ENCODE measurements at places on chromosomes 16 and 17.
A peak's percentile ranks its signal among the peaks of the same experiment; 100 is the strongest.

GRCh38 chr16:56916571-56917403 is 15.2 kb upstream of the HERPUD1 start:
- no peak for DNase-seq

- no peak for DNase-seq
Measured at GRCh38 chr16:19833581-19833980, 51.1 kb downstream of the GPRC5B start.

GRCh38 chr17:19317359-19318095 is 45.0 kb downstream of the B9D1 start:
- DNase-seq, result peak; percentile 99

- DNase-seq, result no peak
Measured at GRCh38 chr17:73984941-73985340, 218.5 kb upstream of the RPL38 start.

DNA sequence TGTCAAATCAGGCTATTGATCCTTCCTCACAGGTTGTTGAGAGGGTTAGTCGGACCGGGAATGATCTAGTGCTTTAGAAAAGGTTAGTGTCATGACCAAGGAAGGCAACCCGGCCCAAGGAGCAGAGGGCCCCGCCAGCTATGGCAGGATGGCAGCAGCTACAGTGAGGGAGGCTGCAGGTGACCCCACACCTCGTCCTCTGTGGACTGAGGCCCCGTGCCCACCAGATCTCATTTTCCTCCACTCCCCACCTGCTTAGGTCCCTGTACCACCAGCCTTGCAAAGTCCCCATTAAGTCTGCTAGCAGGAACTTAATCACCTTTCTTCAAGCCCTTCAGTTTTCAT is 107.5 kb downstream of the CCDC182 start:
- no peak for DNase-seq

- DNase-seq, result no peak
Measured at GRCh38 chr17:41278176-41278955, 2.9 kb downstream of the KRTAP9-7 start.

GRCh38 chr17:82060001-82060380 is 5.6 kb downstream of the DUS1L start:
- no peak for DNase-seq

- no peak for DNase-seq
Measured at GRCh38 chr16:48946686-48947370, 334.8 kb downstream of the CBLN1 start.

- DNase-seq, result no peak
Measured at GRCh38 chr16:23516366-23517137, 6.3 kb upstream of the GGA2 start.

GRCh38 chr17:72079700-72080099 is 41.1 kb upstream of the SOX9 start:
- no peak for DNase-seq

DNA sequence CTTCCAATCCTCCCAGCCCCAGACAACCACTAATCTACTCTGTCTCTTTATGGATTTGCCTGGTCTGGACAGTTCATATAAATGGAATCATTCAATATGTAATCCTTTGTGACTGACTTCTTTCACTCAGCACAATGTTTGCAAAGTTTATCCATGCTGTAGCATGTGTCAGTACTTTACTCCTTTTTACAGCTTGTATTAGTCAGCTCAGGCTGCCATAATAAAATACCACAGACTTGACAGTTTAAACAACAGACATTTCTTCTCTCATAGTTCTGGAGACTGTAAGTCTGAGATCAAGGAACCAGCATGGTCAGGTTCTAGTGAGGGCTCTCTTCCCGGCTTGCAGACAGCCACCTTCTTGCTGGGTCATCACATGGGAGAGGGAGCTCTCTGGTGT is 41.3 kb downstream of the GPRC5B start:
- DNase-seq, result no peak

DNA sequence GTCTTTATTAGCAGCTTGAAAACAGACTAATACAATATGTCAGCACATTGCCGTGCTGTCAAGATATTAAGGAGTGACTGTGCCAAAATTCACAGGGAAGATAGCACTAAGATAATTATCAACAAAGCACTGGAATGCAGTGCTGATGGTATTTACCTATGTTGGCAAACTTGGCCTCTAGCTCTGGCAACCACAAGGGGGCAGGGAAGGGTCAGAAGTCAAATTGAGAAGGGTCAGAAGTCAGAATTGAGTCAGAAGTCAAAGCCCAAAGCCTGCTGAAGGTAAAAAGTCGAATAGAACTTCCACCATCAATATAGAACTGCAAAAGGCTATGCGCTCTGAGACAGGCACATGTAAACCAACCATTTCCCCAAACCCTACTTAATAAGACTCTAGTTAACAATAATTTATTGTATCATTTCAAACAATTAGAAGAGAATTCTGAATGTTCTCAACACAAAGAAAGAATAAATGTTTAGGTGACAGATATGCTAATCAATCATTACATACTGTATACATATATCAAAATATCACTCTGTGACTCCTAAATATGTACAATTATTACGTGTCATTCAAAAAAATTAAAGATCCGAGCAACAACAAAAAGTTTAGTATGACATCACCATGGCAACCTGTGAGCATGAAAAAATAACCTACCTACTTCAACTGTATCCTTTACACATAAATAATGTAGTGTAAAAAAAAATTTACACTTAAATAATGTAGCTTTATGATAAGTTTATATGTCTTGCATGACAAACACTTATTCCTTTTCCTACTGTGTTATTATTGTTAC is 916.1 kb downstream of the KCNJ2 start:
- DNase-seq, result peak; percentile 79

GRCh38 chr17:36197387-36197703 is 787 bp upstream of the CCL3L1 start:
- DNase-seq, result no peak

DNA sequence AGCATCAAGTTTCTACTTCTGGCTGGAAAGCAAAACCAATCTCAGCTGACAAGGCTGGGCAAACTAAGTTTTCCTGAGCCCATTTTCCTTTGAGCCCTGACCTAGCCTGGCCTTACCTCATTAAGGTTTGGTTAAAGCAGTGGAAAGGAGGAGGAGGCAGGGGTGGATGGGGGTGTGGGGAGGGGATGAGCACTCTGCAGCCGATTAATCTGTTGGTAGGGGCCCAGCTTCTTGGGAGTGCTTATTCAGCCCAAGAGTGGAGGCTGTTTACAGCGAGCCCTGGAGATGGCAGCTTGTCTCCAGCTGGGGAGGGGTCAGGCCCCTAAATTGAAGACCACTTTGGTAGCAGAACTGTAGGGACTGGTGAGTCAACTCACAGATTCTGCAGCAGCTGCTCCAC is 12.0 kb downstream of the SMCR8 start:
- DNase-seq, result no peak

- no peak for DNase-seq
Measured at GRCh38 chr17:7478276-7479212, 887 bp downstream of the ZBTB4 start.

DNA sequence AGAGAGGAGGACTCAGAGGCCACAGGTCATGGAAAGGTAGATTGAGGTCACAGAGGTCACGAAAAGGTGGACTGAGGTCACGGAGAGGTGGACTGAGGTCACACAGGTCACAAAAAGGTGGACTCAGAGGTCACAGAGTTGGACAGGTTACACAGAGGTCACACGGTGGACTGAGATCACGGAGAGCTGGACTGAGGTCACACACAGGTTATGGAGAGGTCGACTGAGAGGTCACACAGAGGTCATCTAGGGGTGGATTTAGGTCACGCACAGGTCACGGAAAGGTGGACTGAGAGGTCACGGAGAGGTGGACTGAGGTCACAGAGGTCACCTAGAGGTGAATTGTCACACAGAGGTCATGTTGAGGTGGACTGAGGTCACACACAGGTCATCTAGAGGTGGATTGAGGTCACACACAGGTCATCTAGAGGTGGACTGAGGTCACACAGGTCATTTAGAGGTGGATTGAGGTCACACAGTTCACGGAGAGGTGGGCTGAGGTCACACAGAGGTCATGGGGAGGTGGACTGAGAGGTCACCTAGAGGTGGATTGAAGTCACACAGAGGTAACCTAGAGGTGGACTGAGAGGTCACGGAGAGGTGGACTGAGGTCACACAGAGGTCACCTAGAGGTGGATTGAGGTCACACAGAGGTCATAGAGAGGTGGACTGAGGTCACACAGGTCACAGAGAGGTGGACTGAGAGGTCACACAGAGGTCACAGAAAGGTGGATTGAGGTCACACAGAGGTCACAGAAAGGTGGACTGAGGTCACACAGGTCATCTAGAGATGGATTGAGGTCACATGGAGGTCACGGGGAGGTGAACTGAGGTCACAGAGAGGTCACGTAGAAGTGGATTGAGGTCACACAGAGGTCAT is 26.7 kb upstream of the JPT2 start:
- DNase-seq, result no peak

DNA sequence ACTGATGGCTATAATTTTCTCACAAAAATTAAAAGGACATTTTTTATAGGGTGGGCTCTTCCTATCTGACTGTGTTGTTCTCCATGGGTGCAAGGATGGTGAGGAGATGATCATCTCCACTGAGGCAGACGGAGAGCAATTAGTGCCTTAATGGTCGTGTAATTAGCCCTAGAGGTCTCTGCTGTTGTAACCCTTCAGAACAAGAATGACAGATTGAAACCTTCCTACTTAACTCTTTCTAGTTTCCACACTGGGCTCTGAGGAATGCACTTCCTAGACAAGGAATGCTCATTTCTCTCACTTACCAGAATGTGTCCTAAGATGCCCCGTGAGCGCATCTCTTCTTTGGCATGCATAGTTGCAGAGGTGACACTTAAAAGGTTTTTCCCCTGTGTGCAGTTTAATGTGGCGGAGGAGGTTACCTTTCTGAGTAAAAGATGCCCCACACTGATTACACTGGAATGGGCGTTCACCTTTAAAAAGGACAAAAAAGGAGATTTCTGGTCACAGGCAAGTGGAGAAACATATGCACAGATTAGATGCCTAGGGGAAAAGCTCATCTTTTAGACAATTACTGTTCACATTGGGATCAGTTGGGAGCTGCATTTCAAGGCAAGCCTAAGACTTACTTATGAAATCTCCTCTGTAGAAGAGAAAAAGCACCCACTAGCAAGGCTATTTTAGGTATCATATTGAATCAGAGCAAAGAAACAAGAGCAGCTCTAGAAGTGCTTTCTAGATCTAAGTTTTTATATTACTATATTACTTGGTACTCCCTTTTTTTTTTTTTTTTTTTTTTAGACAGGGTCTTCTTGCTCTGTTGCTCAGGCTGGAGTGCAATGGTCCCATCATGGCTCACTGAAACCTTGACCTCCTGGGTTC is 53.6 kb downstream of the GRB7 start:
- DNase-seq, result no peak

GRCh38 chr17:57552114-57552624 is 192.9 kb downstream of the CCDC182 start:
- DNase-seq, result peak; percentile 89

DNA sequence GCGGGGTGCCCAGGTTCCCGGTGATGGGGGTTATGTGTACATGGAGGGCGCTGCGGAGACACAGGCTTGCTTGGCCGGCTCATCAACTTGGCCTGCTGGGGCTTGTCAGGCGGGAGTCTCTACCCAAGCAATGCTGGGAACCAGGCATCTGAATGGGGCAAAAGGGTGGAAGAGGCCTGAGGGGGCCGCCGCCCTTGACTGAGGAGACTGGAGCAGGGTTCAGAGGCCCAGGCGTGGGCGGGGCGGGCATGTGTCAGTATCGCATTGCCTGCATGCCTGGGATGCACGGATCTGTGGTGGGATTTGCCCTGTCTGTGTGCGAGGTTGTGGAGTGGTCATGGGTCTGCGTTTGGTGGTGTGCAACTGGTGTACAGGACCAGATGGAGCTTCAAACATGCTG is 21.1 kb downstream of the ARHGAP23 start:
- peak; percentile 84 for DNase-seq

DNA sequence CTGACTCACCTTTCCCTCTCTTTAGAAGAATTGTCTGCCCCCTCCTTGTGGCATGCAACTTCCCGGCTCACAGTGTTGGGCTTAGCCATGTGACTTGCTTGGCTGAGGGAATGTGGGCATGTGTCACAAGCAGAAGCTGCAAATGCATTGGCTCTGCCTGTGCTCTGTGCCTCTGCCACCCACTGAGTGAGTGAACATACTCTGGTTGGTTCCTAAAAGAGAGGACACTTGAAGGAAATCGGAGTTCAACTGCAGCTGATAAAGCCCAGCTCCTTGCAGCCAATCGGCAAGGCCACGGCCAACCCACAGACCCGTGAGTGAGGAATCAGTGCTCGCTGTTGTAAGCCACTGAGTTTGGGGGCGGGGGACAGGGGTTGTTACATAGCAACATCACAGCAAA is 10.9 kb upstream of the GINS2 start:
- DNase-seq, result no peak

GRCh38 chr16:49698931-49699840 is 156.7 kb downstream of the ZNF423 start:
- no peak for DNase-seq

GRCh38 chr17:63842173-63842539 is 329 bp downstream of the SMARCD2 start:
- no peak for DNase-seq

GRCh38 chr16:21568502-21569189 is 30.7 kb upstream of the METTL9 start:
- no peak for DNase-seq

GRCh38 chr17:30248786-30249185 is 13.3 kb upstream of the SLC6A4 start:
- DNase-seq, result no peak

GRCh38 chr17:51103050-51103449 is 17.6 kb downstream of the SPAG9 start:
- peak; percentile 3 for DNase-seq

DNA sequence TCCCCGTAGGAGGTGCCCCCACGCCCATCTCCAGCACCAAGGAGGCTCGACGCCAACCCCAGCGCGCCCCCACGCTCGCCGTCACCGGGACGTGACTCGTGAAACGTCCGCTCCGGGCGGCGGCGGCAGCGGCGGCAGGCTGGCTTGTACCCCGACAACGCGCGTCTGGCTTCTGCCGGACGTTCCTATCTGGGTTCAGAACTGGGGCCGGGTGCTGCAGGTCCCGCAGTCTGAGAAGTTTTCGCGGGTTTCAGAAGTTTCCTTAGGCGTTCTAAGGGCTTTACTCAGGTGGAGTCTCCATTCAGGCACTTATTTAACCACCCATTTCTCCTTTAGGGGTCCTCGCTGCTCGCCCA is 672 bp upstream of the ALKBH5 start:
- no peak for DNase-seq

DNA sequence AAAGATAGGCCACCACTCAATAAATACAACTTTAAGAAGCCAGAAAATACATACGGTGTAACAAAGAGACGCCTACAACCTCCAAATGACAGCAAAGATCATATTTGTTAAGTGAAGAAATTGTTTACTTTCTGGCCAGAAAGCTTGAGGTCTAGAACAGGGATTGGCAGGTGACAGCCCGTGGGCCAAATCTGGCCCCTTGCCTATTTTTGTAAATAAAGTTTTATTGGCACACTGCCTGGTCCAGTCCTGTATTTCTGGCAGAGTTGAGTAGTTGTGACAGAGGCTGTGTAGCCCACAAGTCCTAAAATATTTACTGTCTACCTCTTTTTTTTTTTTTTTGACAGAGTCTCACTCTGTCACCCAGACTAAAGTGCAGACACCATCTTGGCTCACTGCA is 3.4 kb upstream of the CLEC19A start:
- DNase-seq, result no peak

GRCh38 chr16:81523387-81524115 is 78.9 kb downstream of the CMIP start:
- DNase-seq, result no peak
